ENCODE measurements at places on chromosomes 5 and 9.

DNA sequence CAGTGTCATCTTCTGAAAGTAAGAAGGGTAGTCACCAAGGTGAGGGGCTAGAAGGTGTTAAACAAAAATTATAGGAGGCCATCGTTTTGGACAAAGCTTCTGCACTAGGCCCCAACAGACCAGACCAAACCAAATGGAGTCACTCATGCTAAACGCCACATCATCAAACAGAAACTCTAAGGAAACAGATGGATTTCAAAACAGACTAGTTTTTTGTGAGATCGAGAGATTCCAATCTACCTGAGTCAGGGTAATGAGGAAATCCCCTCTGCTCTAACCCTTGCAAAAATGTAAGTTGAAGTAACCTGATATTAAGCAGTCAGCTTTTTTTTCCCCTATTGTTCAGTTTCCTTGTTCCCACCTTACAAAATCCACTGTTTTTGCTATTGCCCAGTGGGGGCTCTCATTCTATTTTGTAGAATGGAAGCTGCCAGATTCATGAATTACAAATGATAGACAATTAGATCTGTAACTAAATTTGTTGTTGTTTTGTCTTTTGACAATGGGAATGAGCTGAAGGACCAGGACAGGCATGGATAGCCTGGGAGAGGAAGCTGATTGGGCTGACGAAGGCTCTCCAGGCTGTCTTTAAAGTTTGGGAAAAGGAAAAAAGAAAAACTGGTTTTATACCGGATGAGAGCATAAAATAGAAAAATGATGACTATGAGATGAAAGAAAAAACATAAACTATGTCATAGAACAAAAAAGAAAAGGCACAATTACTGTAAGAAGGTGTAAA, 94.7 kb upstream of the ADAMTSL1 start:
- DNase-seq = no peak

DNA sequence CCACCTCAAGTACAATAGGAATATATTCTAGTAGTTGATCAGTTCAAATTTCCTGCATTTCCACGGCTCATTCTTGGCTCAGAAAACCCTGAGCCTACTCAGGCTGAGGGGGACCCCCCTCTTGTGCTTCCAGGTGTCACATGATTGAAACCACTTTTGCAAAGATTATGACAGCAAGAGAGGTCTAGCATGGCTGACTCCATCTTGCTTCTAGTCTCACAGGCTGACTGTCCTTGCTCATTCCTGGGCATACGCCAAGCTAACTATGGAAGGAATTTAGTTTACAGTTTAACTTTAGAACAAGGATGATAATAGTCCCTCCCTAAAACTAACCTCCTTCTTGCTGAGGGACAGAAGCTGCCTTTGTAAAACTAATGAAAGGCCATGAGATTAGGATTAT, 154.1 kb downstream of the SNX18 start:
- no peak for DNase-seq

GRCh38 chr5:151101151-151101550, 20.3 kb upstream of the TNIP1 start:
- no peak for DNase-seq

- no peak for DNase-seq
These were observed 43.1 kb downstream of the P4HA2 start for GRCh38 chr5:132184588-132184987.

GRCh38 chr9:90544488-90544887, 98.1 kb downstream of the DIRAS2 start:
- DNase-seq = no peak

GRCh38 chr5:143066556-143067281, 296.5 kb downstream of the ARHGAP26 start:
- no peak for DNase-seq

GRCh38 chr9:97625620-97626019, 7.5 kb downstream of the TSTD2 start:
- DNase-seq = no peak

DNA sequence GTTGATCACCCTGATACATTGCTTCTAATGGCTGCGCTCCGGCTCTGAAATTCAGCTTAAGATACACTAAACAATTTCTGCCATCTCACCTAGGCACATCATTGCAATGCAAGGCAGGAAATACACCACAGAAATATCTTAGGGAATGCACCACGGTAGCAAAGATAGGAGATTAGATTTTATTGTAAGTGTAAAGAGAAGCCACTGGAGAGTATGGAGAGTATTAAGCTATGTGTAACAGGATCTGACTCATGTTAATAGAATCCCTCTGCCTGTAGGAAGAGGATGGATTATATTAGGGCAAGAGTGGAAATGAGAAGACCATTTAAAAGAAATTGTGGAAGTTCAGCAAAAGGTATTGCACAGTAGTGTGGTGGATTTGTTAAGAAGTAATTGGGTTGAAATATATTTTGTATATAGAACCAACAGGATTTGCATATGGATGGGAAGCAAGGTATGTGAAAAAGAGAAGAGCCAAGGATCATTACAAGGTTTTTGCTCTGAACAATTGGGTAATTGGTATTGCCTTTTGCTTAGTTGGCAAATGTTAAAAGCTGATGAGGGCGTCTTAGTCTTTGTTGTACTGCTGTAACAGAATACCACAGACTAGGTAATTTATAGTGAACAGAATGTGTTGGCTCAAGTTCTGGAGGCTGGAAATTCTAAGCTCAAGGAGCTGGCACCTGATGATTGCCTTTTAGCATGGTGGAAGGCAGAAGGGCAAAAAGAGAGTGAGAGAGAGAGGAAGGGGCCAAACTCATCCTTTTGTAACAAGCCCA, 636.1 kb downstream of the PSAT1 start:
- no peak for DNase-seq

GRCh38 chr5:132475987-132476875, 14.3 kb downstream of the IRF1 start:
- no peak for DNase-seq

GRCh38 chr5:65861830-65862241, 64.5 kb upstream of the ERBIN start:
- DNase-seq = no peak

- no peak for DNase-seq
These were observed 24.4 kb downstream of the SH3TC2 start for GRCh38 chr5:149038336-149039080.

- no peak for DNase-seq
These were observed 114.4 kb downstream of the MAST4 start for GRCh38 chr5:66710557-66711088.

DNA sequence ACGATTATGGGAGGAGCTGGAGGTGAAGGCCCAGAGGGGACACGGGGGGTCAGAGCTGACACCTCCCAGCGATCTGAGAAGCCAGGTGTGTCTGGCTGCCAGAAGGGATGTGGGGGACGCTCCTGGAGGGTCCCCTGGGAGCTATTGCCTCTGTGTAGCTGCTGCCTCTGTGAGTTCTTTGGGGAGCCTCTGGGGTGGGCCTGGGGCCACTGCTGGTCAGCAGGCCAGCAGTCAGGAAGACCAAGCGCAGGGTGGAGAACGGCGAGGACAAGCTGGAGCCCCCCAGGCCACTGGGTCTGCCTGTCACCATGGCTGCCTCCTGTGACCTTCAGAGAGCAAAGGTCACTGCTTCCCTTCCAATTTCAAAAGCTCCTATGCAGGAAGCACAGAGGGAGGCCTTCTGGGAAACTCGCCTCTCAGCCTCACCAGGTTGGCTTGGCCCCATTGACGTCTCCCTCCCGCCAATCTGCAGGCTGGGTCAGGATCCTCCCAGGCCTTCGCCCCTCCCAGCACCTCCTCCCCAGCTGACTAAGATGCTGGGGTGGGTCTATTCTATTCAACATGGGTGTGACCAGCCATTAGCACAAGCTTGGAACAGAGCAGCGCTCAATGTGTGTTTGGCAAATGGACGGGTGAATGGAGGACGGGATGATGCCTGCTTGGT, 126.4 kb downstream of the GAPVD1 start:
- no peak for DNase-seq

DNA sequence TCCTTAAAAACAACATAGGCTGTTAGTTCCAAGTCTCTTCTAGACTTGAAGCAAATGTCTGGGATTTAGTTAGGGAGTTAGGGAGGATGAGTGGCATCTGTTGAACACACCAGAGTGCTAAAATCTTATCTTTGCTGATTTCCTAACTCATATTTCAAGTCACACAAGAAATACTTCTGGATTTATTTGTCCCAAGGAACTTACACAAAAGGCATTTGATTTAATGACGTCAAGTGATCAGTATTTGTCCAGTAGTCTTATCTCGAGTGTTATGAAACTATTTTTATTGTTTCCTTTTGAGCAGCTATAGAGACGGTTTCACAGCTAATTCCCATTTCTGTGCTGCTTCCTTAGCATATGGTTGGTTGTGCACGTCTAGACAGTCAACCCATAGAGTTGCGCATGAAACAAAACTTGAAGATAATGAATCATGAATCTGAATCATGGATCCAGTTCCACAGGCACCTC, 140.5 kb upstream of the TUT7 start:
- no peak for DNase-seq

DNA sequence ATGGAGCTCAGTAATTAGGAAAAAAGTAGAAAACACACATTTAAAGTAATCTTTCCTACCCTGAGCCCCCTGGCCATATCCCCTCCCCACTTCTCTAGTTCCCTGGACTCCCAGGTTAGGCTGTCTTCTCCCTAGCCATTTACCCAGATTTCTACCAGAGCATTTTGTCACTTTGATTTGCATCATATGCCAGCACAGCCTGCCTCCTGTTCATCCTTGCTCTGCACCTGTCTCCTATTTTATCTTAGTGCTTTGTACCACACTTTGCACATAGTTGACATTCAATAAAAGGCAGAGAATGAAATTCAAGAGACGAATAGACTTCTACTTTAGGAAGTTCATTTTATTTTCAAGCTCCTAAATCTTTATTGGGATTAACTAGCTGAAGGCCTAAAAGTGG, 344.5 kb downstream of the EBF1 start:
- DNase-seq = no peak

GRCh38 chr9:20391208-20391607, 231.1 kb downstream of the MLLT3 start:
- DNase-seq = no peak

GRCh38 chr5:1111727-1112289, at the start of gene SLC12A7:
TSS of gene SLC12A7 (minus strand) at chr5:1112063. CDS start at chr5:1111991, 72 bp downstream.
- peak; percentile 55 for DNase-seq

DNA sequence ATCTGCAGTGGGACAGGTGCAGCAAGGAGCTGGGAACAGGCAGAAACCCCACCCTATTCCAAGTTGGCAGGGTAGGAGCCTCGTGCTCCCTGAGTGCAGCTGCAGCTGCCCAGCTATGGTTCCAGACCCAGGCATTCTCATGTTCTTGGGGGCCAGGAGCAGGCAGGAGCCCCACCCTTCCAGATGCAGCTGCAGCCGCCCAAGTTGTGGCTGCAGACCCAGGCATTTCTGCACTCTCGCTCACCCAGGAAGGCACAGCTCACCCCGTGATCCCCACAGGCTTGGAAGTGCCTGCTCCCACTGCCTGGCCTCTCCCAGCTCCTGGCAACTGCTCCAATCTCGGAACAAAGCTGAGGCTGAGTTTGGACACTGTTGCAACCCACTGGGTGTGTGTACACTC, 275.8 kb upstream of the ADRA1B start:
- DNase-seq = no peak

DNA sequence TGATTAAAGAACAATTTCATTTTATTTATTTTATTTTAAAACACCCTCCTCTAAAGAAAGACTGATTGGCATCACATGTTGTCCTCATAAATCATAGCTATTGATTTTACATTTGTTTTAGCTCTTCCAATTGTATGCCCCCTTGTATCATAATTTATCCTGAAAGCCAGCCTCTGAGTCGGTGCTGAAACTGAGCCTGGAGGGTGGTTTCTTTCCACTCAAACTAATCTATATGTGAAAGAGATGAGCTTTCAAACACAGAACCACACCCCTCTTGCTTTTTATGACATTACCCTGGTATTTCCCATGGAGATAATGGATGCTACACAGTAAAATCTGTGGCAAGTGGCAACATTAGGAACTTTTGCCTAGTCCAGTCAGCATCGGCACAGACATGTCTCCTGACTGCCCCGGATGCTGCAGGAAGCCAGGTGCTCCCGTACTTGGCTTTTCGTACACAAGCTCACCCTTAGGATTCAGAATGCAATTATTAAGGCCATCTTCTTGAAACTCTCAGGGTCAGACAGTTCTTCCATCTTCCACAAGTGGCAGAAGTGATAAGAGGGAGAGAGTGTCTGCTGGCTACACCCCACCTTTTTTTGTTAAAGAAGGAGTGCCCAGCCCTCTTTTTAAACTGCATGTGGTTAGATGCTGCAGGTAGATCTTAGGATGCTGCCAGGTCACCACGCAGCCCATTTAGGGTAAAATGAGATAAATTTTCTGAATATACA, 91.1 kb downstream of the SNCAIP start:
- DNase-seq = no peak

DNA sequence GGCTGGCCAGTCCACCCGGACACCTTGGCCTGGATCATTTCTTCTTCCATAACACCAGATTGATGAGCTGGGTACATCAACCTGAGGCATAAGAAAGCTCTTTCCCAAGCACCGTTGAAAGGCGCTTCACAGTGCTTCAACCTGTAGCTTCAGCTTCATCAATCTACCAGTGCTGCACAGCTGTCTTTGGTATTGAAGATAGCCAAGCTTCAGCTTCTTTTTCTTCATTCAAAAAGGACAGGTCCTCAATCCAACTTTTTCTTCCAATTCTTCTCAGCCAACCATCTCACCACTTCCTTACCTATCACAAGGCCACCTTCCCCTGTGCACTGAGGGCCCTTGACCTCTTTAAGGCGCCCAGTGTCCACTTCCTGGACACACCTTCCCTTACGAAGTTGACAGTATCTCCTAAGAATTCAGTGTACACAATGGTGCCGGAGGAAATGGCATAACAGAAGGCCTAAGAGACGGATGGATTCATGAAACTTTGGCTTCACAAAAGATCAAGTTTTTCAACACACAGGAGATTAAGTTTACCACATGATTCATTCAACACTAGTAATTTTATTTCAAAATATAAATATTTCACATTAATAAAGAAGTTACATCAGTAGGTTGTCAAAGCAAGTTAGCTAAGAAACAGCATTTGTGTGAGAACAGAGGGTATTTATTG, 1.4 kb upstream of the CTNNAL1 start:
- no peak for DNase-seq

Data from GDM1 (cell line).